ENCODE measurements at places on chromosomes 11 and 22.

- DNase-seq: no peak
These were observed 8.4 kb downstream of the RHBDD3 start for GRCh38 chr22:29259253-29259899.

- peak; percentile 59 for DNase-seq
These were observed 101.1 kb upstream of the SLC22A12 start for GRCh38 chr11:64489831-64490441.

DNA sequence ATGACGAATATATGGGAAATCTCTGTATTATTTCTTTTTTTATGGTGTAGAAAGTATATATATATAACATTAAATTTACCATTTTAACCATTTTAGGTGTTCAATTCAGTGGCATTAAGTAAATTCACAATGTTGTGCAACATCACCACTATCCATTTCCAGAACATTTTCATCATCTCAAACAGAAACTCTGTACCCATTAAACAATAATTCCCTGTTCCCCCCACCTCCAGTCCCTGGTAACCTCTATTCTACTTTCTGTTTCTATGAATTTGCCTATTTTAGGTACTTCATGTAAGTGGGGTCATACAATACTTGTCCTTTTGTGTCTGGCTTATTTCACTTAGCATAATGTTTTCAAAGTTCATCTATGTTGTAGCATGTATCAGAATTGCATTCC, 15.3 kb upstream of the PTS start:
- no peak for DNase-seq

DNA sequence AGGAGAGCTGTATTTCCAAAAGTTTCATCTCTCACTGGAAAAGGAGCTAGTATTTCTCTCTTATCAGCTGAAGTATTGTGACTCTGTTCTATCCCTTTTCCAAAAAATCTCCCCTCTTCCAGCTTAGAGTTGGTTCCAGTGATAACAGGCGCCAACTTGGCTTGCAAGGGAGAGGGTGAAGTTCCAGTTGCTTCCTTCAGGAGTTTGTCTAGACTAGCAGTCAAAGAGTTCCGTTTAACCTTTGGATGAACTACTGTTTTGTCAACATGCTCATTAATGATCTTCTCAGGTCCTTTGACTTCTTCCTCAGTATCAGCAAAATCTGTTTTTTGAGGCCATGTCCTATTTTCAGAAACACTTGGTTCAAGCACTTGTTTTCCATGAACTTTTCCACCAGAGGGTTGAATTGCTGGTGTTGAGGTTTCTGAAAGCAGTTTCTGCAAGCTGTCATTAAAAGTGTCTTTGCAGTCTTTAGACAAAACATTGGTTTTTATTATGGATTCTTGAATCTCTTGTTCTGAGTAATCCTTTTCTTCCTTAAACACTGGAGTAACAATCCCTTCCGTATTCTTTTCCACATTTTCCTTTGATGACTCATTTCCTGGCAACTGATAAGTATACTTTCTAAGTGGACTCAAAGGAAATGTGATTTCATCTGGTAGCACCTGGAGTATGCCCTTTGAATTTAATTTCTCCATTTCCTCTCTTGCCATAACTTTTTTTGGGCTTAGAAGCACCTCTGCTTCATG, 39.7 kb upstream of the CCDC89 start:
- peak; percentile 95 for DNase-seq

- no peak for DNase-seq
These were observed 47.0 kb downstream of the PACSIN2 start for GRCh38 chr22:42967933-42968332.

DNA sequence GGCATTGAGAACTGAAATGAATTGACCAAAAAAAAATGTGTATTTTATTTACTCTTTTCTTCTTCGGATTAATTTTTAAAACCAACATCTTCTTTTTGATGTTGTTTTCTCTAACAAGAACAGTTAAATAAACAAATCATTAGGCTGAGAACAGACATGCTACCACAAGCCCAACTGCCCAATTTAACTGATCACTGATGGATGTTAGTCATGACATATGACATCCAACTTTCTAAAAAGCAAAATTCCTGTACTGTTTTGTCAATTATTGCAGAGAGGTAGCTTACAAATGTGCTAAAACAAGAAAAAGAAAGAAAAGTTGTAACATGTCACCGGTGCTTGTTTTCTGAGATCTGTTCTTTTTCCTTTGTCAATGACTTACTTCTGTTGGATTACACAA, 232.1 kb downstream of the C11orf87 start:
- no peak for DNase-seq

- peak; percentile 26 for DNase-seq
These were observed 37.8 kb downstream of the RPL27A start for GRCh38 chr11:8720352-8720751.

GRCh38 chr11:117180661-117181585, 2.4 kb downstream of the SIDT2 start:
- peak; percentile 68 for DNase-seq

DNA sequence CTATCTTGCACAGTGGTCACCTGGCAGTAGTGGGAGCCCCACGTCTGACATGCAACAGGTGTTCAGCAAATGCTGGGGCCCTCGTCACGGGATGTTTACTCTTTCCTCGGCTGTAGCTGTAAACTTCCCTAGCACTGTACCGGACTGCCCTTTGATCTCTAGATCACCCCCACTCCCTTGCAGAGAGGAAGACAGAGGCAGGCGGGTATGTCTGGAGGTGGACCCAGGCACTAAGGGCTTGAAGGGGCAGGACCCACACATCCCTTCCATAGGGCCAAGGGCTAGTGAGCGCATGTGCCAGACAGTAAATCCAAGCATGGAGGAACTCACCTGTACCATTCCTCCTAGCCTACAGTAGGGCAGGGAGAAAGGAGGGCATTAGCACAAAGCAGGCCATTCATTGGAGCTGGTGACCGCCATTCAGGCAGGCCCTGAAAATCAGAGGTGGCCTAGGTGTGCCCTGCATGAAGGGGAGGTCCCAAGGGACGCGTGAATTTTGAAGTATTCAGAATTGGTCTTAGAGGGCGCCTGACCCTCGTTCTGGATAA, 1.9 kb upstream of the SMTN start:
- DNase-seq: no peak

- no peak for DNase-seq
These were observed 45.5 kb downstream of the ENDOD1 start for GRCh38 chr11:95135155-95135554.

DNA sequence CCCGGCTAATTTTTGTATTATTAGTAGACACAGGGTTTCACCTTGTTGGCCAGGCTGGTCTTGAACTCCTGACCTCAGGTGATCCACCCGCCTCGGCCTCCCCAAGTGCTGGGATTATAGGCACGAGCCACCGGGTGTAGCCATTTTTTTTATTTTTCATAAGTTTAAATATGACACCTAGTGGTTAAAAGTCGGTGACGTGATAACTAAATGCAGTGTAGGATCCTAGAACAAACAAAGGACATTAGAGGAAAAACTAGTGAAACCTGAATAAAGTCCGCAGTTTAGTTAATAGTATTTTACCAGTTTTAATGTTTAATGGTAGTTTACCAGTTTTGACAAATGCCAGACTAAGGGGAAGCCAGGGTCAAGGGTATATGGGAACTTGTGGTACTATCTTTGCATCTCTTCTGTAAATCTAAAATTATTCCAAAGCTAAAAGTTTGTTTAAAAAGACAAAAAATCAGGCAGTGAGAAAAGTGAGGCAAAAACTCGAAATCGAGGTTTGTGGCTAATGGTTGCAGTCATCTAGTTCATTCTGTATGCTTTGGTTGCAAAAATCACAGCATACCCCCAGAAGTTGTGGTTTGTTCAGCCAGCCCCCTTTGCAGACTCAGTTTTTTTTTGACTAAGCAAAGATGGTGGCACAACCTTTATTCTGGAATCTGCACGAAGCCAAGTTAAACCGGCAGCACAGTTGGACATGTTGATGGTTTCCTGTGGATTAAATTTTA, 29.6 kb downstream of the TOM1 start:
- no peak for DNase-seq

GRCh38 chr11:19869466-19869865, 156.8 kb downstream of the NAV2 start:
- DNase-seq: no peak

DNA sequence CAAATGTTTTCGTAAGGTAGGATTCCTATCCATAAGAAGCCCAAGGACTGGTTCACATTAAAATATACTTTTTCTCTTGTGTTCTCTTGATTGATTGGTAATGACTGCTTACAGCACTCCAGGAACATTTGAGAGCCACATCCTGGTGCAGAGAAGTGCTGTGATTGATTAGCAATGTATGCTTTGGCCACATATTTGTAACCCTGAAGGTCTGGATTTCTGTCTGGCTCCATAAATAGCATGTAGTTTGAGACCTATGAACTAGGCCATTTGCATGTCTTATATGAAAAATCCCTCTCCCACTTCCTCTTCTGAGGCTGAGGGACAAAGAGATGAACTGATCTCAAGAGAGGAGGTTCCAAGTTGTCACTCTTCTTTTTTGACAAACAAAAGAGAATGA, 49.3 kb upstream of the CD44 start:
- DNase-seq: no peak

DNA sequence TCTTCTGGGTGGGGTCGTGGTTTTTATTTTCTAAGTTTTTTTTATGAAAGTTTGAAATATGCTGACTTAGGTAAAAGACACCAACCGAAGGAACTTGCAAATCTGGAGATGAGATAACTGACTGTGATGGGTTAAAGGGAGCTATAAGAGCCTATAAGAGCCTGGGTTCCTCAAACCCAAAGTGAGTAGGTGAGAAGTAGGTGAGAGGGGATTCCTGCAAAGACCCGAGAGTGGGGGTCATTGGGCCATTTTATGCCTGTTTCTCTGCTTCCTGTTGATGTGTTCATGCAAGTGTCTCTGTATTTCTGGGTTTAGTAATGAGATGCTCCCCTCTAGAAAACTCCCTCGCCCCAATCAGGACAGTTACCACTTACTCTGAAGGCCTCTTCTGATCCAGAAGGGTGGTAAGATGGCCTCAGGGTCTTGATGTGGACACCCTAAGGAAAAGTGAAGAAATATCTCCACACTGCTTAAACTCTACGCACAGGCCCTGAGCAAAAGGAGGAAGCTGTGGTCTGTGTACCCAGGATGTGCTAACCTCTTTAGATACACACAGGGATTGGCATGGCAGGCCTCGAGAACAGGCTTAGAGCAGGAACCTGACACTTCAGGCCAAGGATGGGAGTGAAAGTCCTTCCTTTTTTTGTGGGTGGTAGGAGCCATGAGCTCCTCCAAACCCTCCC, 1.8 kb downstream of the FLI1 start:
- DNase-seq: peak; percentile 45

GRCh38 chr11:88594274-88594950, 256.9 kb upstream of the CTSC start:
- DNase-seq: no peak

- no peak for DNase-seq
These were observed 16.4 kb downstream of the PPM1F start for GRCh38 chr22:21936151-21936775.

- DNase-seq: no peak
These were observed 1198.7 kb downstream of the BRD1 start for GRCh38 chr22:48628891-48629543.

DNA sequence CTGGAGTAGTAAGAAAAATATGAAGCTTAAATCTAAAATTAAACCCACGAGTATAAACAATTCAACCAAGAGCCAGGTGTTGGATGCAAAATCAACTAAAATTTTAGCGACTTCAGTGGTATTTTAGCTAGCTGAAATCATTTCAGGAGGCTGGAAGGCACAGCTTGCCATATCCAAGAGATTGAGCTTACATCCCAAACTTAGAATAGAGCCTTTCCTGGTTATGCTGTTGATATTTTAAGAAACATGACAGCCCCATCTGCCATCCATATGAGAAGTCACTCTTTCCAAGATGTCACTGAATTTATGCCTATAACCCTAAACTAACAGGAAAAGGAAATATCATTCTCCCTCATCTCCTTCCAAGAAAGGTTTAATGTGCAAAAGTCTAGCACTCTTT, 334.0 kb downstream of the KCNA4 start:
- no peak for DNase-seq

DNA sequence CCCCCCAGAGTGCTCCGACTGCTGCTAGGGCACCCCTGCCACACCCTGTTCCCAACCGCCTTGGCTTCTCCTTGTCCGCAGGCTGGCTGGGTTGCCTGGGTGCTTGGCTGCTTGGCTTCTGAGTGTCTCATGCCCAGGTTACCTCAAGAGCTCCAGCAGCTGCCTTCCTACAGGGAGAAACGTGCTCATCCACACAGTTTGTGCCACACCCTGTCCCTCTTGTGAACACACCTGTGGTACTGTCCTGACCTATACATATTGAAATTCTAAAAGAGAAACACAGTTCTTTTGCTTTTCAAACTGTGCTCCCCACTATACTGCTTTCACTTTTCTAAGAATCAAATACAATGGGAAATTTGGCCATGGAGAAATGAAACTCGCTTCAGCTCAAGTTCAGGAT, 191.4 kb downstream of the DBX1 start:
- no peak for DNase-seq

- no peak for DNase-seq
These were observed 96.2 kb downstream of the RASSF10 start for GRCh38 chr11:13105237-13105844.

DNA sequence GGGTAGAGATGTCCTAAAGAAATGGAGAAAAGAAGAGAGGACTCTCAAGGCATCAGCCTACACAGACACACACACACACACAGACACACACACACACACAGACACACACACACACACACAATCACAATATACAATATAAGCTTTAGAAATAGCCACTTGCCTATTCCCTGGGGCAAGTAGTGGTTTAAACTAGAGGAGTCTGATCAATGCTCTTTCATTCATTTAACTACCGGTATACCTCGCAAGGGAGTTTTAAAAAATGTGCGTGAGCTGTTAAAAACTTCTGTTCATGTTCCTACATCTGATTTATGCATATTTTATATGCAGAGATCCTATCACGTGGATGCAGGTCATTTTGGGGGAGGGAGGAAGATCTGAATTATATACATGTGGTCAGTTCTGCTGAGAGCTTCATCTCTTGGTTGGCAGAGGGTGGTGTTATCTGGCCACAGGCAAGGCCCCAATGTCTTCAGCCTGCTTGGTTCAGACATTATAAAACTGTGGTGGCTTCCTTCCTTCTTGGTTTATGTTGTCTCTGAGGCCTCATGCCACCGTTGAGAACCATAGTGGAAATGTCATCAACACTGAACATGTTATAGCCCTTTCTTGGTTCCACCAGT, 56.6 kb downstream of the SYT13 start:
- no peak for DNase-seq

DNA sequence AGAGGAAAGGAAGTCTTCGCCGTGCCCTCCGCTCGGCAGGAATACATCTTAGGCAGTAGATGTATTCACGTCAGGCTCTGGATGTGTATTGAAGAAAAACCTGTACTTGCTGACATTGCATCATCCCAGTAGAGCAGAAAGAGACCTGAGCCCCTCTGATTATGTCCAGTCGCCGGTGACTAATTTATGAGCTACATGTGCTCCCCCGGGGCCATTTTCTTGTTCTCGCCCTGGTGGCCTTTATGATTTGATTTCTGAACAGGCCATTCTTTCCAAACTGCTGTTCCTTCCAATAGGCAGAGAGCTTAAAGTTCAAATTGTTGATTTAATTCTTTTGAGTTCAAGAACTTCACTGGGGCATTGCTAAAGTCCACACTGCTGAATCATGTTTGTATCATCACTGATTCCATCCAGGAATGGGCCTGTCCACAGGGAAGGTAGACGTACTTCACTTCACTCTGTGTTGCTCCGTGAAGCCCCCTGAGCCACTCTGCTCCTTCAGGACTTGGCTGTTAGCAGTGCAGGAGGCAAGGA, 137.3 kb upstream of the RASSF10 start:
- peak; percentile 60 for DNase-seq

- no peak for DNase-seq
These were observed 371.1 kb downstream of the DDX10 start for GRCh38 chr11:109036011-109036410.
